ENCODE measurements at places on chromosomes 12 and 14.
A peak's percentile ranks its signal among the peaks of the same experiment; 100 is the strongest.

GRCh38 chr14:92960706-92961566, 38.0 kb downstream of the CHGA start:
- DNase-seq: no peak

DNA sequence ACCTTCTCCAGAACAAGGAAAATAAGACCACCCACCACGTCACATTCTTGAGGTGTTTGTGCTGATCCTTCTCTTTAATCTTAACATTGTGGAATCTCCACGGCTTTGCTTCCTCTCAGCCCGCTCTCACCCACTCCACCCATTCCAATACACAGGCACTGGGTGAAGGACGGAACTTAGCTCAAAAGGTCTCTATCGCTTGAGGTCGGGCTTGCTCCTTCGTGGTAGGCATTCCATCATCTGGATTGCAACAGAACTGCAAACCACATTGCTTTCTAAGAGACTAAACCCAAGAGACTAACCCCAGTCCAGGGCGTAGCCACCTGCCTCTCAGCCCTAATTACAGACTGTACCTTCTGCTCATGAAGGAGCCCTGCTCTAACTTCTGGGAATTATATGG, 24.0 kb upstream of the MDM2 start:
- no peak for DNase-seq

- no peak for DNase-seq
Measured at GRCh38 chr14:57066463-57066862, 202.2 kb downstream of the EXOC5 start.

DNA sequence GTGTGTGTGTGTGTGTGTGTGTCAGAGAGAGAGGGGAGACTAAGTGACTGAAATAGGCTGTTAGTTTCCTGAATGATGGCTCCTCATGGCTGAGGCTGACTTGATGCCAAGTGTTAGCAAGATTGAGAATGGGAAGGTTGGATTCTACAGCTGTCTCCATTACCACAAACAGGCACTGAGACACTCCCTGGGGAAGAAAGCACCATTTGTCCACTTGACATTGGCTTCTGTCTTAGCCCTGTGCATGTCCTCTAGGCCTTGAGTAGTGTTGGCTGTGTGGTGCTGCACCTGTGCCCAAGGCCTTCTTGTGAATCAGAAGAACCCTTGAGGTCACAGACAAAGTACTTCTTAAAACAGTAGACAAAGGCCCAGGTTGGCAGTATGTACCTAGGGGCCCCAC, 15.6 kb downstream of the ERG28 start:
- DNase-seq: no peak

DNA sequence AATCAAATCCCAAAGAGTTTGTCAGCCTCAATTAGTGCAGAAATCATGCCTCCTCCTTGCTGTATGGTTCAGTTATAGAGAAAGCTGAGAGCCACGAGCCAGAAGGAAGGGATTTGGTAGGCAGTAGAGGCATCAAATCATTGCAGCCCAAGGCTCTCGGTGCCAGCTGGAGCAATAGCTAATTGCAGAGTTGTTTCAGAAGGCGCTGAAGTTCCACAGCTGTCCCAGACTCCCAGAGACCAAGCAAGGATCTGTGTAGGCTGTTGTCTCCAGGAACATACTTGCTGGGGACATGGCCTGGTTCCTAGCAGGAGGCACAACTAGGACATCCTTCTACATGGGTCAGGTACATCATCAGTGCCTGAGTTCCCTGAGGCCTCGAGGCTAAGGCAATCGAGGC, 80.4 kb upstream of the WSCD2 start:
- no peak for DNase-seq

GRCh38 chr12:53381731-53382630, 2.0 kb downstream of the SP1 start:
- no peak for DNase-seq

GRCh38 chr12:122688291-122688690, 14.9 kb downstream of the HCAR2 start:
- no peak for DNase-seq

DNA sequence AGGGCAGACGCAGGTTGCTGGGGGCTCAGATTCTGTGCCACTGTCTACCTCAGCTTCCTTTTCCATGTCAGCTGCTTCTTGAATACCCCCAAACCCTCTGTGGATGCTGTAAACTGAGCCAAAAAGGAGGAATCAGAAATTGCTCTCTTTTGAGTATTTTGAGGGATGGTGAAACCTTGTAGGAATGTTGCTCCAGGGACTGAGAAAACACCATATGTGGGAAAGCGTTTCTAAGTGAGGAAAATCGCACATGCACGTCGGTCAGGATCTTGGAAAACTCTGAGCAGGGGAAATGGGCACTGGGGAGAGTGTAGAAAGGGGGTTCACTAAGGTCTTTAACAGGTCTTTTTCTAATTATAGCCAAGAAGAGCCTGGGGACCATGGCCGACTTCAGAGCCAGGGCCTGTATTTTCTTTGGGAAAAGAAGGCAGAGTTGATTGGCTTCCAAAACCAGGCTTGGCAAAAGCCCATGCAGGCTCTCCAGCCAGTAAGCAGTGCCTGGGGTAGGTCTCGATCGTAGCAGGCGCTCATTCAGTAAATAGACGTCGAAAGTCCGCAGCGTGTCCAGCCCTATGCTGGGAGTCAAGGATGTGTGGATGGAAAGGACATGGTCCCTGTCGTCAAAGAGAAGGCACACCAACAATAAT, 58.0 kb downstream of the NTF3 start:
- no peak for DNase-seq

- DNase-seq: no peak
Measured at GRCh38 chr12:21543151-21543550, 17.1 kb downstream of the SPX start.

- no peak for DNase-seq
Measured at GRCh38 chr12:22196236-22196635, 138.3 kb downstream of the ST8SIA1 start.

GRCh38 chr12:61566183-61566582, 694.0 kb upstream of the USP15 start:
- DNase-seq: no peak

DNA sequence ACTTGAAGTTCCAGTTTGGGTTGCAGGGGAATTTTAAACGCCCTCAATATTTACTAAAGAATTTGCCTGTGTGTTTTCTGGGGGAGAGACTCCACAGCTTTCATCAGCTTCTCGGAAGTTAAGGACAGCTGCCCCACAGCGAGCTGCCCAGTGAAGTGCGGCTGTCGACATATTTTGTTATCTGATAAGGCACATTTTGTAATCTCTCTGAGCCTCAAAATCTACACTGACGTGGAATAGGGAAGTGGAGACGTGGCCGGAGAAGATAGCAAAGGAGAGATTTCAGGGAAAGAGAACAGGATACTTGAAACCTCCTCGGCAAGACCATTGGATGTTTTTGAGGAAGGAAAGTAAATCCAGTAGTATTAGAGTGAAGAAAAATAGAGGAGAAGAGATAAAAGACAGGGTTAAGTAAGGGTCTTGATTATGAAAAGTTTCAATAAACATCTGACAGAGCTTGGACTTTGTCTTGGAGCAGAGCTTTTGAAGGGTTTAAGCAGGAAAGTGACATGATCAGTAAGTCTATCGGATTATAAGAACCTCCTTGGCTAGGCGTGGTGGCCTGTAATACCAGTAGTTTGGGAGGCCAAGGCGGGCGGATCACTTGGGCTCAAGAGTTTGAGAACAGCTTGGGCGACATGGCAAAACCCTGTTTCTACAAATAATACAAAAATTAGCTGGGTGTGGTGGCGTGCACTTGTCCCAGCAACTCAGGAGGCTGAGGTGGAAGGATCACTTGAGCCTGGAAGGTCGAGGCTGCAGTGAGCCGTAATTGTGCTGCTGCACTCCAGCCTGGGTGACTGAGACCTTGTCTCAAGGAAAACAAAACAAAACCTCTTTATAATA, 1.1 kb downstream of the POLR3B start:
- no peak for DNase-seq

GRCh38 chr12:62694116-62694515, 227.5 kb downstream of the MON2 start:
- DNase-seq: no peak

DNA sequence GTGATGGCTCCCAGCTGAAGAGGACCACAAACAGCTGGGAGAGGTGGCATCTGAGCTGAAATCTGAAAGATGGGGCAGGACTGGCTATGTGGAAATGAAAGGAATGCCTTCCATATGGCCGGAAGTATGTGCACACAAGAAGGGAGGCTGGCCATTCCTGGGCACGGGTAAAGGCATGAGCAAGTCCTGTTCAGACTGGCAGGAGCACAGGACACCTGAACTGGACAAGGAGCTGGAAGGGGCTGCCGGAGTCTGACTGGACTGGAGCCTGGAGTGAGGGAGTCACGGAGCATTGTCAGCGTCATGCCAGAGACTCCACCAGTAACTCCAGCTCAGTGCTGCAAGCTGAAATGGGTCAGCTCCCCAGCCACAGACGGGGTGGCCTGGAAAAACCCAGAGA, 11.9 kb upstream of the TC2N start:
- no peak for DNase-seq

- no peak for DNase-seq
Measured at GRCh38 chr14:63480599-63480998, 62.6 kb downstream of the PPP2R5E start.

GRCh38 chr14:21300892-21301291, 21.0 kb downstream of the RPGRIP1 start:
- no peak for DNase-seq

- no peak for DNase-seq
Measured at GRCh38 chr14:66568220-66568619, 60.3 kb downstream of the GPHN start.

GRCh38 chr12:87812030-87812429, 217.2 kb downstream of the C12orf50 start:
- no peak for DNase-seq

DNA sequence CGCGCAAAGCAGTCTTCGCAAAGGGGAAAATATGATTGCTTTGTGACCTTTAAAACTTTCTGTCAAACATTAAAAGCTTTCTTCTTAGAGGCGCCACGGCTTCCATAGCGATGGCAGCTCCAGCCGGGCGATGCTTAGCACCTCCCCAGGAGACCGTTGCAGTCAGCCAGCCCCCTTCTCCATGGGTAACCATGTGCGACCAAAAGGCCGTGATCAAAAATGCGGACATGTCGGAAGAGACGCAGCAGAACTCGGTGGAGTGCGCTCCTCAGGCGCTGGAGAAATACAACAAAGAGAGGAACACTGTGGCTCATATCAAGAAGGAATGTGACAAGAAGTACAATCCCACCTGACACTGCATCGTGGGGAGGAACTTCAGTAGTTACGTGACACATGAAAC, 12.7 kb upstream of the STON2 start:
- no peak for DNase-seq

- DNase-seq: peak; percentile 47
Measured at GRCh38 chr14:101791919-101792572, 30.5 kb downstream of the PPP2R5C start.

DNA sequence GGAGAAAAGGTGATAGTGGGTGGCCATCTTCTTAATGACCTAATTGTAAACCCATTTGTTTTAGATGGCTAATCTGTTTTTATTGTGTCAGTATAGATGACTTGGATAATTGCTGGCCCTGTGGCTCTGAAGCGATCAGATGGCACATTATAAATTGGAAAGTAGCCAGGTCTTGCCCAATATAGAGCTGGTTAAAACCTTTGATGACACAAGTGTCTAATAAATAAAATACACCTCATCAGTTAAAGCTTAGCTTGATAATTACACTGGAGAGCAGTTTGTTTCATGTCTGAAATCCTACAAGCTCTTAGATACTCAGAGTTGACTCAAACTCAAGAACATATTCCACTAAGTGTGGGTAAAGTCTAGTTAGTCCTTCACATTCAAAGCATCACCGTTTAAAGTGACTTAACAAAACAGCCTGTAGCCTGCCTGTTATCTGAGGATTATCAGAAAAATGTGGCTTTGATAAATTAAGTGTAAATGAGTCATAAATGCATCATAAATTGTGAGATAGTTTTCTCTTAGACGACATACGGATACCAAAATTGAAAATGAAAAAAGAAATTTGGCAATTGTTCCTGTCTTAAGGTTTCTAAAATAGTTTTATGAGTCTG, 280.9 kb downstream of the LRIG3 start:
- no peak for DNase-seq

DNA sequence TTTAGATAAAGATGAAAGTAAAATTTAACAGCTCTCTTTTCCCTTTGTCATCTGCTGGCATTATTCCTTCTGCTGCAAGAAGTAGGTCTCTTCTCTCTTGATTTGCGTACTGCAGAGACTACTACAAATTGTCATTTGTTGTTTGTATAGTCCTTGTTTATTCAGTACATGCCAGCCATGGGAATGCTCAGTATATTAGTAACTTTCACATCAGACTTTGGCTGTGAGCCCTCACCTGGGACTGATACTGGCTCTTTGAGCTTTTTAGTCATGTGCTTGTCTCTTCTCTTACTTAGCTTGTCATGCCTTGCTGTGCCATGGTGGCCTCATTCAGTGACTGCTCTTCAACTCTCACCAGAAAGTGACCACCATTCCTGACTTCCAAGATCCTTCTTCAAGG, 169.8 kb downstream of the PRKCH start:
- DNase-seq: no peak

- DNase-seq: peak; percentile 34
Measured at GRCh38 chr14:77124345-77125280, 17.0 kb downstream of the ZDHHC22 start.

DNA sequence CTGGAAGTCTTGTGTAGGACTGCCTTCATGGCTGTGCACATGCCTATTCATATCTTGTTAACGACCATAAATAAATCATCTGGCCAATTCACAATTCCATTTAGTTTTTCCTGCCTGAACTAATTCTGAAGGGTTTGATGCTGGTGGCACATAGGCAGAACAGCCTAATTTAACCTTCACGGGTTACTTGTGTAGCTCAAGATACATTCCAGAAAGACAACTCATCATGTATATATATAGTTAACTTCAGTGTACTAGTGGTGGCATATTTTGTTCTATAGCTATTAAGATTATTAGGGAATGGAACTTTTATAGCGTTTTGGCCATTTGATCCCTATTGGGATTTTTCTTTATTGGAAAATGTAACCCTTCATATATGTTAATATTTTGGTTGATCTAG, 31.4 kb downstream of the CFAP54 start:
- DNase-seq: no peak

GRCh38 chr12:10069099-10069498, 29.7 kb downstream of the CLEC1A start:
- no peak for DNase-seq

- no peak for DNase-seq
Measured at GRCh38 chr12:126953365-126953889, 1313.5 kb upstream of the TMEM132C start.

- no peak for DNase-seq
Measured at GRCh38 chr12:103957865-103958388, 7.7 kb upstream of the TDG start.

- no peak for DNase-seq
Measured at GRCh38 chr14:60963761-60964160, 17.1 kb downstream of the TRMT5 start.

- no peak for DNase-seq
Measured at GRCh38 chr12:93757792-93758694, 80.9 kb downstream of the CRADD start.

GRCh38 chr14:54577977-54578376, 11.0 kb downstream of the SAMD4A start:
- no peak for DNase-seq

Data from hindlimb muscle (tissue), 1 donor.